Memory B cell (primary cell): ENCODE measurements at places on chromosomes 2 and 18.

DNA sequence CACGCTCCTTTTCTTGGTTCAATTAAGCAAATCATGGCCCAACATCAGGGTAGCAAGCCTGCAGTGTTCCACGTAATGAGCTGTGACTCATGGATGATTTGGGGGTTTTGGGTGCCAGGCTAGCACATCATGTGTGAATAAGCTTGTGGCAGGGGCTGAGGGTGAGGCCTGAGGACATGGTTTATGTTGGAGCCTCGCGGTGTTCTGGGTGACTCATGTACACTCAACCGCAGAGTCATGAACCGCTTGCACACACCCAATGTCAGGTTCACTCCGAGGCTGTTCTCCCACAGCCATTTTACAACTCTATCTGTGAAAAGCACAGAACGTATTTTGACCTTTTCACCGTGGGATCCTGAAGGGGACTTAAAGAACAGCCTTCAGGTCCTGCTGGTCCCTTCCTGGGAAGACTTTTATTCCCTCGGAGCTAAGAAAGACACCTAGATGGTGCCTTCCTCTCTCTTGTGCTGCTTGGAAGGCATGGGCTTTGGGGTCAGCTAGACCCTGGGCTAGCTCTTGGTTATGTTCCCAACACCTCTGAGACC, 139.9 kb upstream of the ZEB2 start:
- DNase-seq = no peak

- DNase-seq = no peak
Observed at GRCh38 chr2:102025016-102025501, 33.3 kb downstream of the IL1R2 start.

- no peak for DNase-seq
Observed at GRCh38 chr18:39555496-39555895, 1989.9 kb upstream of the CELF4 start.

GRCh38 chr2:236083934-236084333, 84.3 kb downstream of the GBX2 start:
- DNase-seq = no peak

DNA sequence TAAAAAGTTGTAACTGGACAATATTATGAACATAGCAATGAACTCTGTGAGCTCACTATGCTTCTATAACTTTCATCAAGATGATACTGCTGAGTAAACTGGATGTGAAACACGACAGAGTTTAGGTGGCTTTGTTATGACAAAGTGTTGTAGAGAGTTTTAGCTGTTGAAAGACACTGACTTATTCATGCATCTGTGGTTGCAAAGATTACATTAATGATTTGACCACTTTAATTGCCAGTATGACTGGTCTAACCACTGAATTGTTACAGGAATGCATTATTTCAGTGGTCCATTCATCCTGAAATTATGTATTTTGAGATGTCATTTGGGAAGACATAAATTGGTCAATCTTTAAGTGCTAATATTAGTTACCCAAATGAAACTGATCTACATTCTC, 117.9 kb downstream of the SPHKAP start:
- DNase-seq = no peak

- no peak for DNase-seq
Observed at GRCh38 chr2:106685180-106685897, 198.2 kb downstream of the CD8B2 start.

GRCh38 chr2:138607746-138608145, 106.2 kb downstream of the SPOPL start:
- DNase-seq = no peak

DNA sequence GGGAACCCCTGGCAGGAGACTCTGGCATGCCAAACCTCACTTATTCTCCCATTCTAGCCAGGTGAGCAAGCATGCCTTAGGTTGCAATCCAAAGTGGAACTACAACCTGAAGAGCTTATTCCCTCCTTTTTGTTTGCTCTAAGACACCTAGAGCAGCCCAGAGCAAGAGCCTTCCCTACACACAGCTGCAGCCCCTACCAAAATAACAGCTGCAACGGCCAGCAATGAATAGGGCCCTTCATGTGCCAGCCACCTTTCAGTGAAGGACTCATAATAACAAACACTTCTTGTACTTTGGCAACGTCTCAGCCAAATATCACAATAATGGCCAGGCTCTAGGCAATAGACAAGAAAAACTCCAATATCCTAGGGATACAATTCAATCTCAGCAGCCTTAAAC, 178.7 kb downstream of the ALK start:
- no peak for DNase-seq

GRCh38 chr2:28413152-28413898, 20.7 kb downstream of the FOSL2 start:
- no peak for DNase-seq

- DNase-seq = no peak
Observed at GRCh38 chr2:189511210-189511959, 69.2 kb downstream of the SLC40A1 start.

DNA sequence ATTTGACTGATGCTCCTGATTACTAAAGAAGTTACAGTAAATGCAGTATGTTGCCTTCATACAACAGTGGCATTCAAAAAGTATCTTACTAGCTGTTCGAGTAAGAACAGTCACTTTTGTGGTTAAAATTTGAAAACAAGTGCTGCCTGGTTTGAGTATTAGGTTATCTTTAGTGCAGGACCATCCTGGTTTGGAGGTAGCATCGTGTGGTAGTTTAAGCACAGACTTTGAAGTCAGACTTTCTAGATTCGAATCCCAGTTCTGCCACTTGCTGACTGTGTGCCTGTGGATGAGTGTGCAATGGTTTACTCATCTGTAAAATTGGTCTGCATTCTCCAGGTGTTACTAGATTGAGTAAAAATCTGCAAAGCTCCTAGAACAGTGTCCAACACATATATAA, 96.8 kb downstream of the SGPP2 start:
- DNase-seq = no peak

GRCh38 chr18:75874401-75875089, 447.0 kb upstream of the SMIM21 start:
- DNase-seq = no peak

- peak; percentile 21 for DNase-seq
Observed at GRCh38 chr2:171086352-171087290, 74.1 kb downstream of the TLK1 start.

- DNase-seq = no peak
Observed at GRCh38 chr2:120761164-120761861, 25.6 kb downstream of the GLI2 start.

- no peak for DNase-seq
Observed at GRCh38 chr2:212921061-212921460, 230.4 kb downstream of the IKZF2 start.

DNA sequence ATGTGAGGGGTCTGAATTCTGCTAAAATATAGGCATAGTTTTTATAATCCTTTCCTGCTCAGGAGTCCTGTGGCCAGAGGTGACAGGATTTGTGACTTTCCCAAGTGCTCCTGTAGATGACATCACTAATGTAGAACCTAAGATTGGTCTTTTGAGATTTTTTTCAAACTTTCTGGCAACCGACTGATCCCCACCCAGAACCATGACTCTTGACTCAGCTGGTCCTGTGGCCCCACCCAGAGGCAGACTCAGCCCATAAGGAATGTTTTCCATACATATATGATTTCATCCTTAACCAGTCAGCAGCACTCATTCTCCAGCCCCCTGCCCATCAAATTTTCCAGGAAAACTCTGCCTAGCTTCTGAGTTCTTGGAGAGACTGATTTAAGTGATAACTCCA, 46.8 kb downstream of the COMMD1 start:
- no peak for DNase-seq

GRCh38 chr2:234257859-234258561, 207.5 kb downstream of the SPP2 start:
- DNase-seq = no peak

DNA sequence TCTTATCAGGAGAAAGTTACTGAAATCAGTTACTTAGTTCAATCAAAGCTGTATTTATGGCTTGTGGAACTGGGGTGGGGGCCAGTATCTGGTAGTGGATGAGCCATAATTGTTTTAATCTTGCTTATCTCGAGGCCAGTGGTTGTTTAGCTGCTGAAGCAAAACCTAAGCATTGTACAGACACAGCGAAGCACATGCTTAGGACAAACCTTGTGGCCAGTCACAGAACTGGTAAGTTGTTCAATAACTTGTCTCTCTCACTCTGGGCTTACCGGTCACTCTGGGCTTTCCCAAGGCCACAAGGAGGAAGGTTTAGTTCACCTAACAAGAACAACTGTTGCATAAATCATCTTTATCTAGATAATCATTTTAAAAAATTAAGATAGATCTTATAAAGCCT, 296.6 kb upstream of the NETO1 start:
- DNase-seq = no peak
